ENCODE measurements at places on chromosomes 4 and X.

- no peak for DNase-seq
Observed at GRCh38 chr4:79563219-79563618, 155.2 kb upstream of the GK2 start.

- DNase-seq = no peak
Observed at GRCh38 chr4:119721878-119722277, 93.3 kb upstream of the PDE5A start.

- no peak for DNase-seq
Observed at GRCh38 chr4:147860960-147861359, 129.1 kb downstream of the ARHGAP10 start.

DNA sequence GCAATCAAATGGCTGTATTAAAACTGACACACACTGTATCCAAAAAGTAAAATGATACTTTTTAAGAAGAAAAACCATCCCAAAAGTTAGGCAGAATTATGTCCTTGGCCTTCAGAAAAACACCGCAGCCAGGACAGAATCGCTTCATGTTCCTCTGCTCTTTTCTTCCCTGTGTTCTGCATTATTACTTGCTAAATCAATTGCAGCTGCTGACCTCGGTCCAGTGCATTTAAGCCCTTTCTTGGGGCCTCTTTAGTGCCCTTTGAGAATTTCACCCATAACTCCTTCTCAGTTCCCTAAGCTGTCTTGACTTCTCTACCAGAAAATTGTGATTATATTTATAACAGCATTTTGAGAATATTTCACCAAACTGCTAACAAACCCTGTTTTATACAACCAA is 696.9 kb downstream of the PCDH7 start:
- no peak for DNase-seq

GRCh38 chrX:41308884-41309647 is 24.9 kb upstream of the DDX3X start:
- DNase-seq = no peak
